ENCODE measurements at places on chromosomes 3 and 15.

DNA sequence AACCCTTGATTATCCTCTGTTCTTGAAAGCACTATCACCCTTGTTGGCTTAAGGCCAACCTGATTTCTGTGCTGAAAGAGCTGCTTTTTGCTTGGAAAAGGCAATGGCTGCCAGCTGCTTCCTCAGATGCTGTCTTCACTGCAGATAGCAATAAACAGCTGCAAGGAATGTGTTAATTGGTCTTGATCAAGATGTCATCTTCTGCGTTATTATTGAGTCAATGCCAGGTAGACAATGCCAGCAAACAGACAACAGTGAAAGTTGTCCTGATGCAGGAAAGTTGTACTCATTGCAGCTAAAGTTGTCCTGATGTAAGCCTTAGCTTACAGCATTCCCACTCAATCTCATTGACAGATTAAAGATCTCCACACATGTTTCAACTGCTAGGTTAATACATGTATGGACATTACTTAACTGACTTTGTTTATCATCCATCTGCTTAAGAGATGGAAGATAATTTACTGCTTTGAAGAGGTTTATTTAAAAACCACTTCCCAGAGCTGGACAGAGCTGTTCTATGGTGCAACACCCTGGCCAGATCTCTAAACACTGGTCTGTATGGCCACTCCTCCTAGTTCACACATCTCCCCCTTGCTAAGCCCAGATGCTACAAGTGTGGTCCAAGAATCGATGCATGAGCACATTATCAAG lies 251.0 kb upstream of the MCTP2 start:
- no peak for DNase-seq

GRCh38 chr3:104987859-104988258 lies 378.9 kb upstream of the ALCAM start:
- no peak for DNase-seq

DNA sequence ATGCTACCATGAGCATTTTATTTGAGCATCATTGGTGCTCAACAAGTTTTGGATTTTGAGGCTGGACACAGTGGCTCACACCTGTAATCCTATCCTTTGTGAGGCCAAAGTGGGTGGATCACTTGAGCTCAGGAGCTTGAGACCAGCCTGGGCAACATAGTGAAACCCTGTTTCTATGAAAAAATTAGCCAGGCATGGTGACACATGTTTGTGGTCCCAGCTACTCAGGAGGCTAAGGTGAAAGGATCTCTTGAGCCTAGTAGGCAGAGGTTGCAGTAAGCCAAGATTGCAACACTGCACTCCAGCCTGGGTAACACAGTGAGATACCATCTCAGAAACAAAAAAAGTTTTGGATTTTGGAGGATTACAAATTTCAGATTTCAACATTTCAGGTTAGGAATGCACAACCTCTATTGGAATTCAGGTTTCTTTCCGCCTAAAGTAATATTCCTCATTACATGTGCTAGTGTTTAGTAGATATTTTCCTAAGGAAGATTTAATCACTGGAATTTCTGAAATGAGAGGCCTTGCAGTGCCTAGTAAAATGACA lies 27.6 kb downstream of the CNOT10 start:
- no peak for DNase-seq

DNA sequence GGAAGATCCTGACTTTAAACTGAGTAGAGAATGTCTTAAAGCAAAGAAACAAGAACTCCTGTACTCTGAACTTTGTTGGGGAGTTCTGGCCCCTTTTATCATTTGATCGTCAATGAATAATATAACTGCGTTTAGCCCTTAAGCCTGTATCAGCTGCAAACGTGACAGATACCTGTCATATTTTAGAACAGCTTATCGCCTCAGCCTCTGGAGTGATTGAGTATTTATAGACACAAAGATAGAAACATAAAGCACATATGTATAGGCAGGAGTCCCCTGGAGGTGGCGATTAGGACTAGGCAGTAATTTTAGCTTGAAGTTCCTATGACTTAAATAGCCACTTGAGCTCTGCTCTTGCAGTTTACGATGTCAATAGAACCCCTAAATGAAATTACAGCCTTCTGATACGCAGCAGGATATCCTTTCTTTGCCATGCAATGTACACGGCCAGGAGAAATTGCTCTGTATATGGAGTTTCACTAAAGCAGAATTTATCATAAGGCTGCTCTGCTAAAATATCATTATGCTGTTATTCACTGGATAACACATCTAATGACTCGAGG lies 321.8 kb downstream of the TIGIT start:
- no peak for DNase-seq

GRCh38 chr15:96264351-96264798 lies 66.1 kb upstream of the NR2F2 start:
- no peak for DNase-seq

- peak; percentile 91 for DNase-seq
These were observed 533 bp upstream of the SMAD3 start for GRCh38 chr15:67064607-67065530.

DNA sequence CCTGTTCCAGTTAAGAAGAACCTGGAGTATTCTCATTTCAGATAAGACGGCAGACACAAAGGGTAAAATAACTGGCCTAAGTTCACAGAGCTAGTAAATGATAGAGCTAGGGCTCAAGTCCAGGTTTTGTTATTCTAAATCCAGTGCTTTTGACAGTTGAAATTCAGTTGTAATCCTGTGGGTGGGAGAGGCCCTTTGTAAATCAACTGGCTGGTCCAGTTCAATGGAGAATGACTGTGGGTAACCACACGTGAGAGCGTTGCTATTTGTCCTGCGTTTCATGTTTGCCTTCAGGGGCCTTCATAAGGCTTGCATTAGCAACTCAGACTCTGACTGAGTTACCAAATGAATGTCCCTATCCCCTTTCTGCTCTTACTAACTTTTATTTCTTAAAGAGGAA lies 24.2 kb upstream of the CD96 start:
- DNase-seq = no peak

Measured in retina (tissue), 1 donor.